ENCODE measurements at places on chromosomes 7 and 10.

DNA sequence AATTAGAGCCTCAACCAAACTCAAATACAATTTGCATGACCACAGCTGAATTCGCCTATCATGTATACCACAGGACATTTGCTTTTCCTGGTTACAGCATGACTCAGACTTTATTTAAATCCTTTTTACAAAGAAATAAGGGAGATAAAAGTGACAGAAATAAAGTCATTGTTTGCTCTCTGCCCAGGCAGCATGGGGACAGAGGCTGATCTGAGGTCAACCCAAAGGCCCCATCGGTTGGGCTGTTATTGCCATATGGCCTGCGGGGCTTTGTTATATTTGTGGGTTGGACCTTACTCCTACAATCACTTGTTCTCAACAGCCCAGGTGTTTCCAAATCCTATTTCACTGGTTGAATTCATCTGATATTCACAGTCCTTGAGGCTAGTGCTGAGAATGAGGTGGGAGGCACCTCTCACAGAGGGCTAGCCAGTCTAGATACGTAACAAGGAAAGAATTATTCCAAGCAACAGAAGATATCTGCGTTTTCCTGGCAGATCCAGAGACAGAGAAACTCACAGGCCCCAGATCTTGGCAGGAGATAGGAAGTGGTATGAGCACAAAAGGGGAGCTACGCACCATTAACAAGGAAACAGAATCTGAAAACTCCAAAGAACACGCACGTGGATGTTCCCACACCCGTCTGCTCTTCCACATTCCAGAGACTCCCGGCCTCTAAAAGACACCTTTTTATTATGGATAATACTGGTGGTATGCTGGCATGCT is 117.3 kb downstream of the HIPK2 start:
- no peak for DNase-seq

DNA sequence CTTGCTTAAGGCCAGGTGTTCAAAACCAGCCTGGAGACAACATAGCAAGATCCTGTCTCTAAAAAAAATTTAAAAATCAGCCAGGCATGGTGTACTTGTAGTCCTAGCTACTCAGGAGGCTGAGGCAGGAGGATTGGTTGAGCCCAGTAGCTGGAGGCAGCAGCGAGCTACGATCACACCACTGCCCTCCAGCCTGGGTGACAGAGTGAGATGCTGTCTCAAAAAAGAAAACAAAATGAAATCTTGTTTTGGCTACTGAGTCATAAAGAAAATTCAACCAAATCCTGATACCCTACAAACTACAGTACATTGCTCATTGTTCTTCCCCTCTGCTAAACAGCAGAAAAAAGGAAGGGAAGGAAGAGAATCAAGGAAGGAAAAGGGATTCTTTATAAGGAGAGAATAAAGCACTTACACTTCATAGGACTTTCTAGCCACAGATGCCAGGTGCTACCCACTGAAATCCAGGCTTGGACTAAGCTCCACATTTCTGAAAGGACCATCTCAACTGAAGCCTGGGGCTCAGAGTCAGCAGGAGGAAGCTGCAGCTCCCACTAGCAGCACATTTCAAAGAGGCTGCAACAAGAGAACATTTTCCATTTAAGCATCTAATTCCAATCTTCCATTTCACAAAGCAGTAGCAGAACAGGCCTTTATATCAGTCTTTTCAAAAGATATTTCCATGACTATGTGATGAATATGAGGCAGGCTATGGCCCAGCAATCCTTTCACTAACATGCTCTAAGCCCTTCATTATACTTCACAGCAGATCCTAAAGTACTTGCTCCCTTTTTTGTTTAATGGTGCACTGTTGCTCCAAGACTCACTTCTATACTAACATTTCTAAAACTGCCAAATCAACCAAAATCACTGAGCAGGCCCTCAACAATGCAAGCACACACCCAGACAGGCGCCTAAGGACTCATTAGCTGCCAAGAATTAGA is 13.5 kb downstream of the TNPO3 start:
- DNase-seq, result no peak

DNA sequence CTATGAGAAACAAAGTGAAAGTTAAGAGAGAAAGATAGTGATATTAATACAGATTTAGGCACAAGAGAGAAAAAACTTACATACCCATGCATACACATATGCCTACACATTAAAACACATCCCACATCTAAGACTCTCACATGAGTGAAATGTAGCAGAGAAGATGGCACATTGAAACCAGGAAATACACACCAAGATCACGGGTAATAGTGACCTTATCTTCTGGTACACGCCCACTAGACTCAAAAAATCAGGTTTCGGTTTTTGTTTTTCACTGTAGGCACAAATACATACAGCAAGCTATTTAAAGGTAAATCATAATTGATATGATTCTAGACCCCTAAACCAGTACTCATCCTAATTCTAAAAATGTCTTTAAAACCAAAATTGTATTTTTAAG is 225.2 kb upstream of the TAC1 start:
- DNase-seq, result no peak

GRCh38 chr7:84230491-84230890 is 35.9 kb upstream of the SEMA3A start:
- DNase-seq, result no peak

GRCh38 chr10:71489077-71489476 is 92.4 kb downstream of the CDH23 start:
- DNase-seq, result no peak

DNA sequence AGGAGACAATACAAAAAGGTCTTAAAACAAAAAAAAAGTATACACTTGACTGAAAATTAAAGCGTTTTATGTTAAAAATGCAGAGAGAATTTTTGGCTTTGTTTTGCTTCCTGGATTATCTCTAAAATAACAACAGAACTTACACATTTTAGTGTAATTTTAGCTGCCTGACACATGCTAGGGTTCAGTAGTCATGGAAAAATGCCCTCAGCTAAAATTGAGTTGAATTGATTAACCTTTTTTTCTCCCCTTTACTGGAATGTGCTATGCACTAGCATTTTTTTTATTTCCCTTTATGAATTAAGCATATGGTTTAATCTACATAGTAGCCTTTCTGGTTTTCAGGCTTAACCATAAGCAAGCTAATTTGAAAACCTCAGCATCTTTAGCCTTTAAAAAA is 89.9 kb downstream of the ZNF277 start:
- no peak for DNase-seq

- no peak for DNase-seq
Observed at GRCh38 chr10:119613741-119614140, 17.0 kb upstream of the TIAL1 start.

Data from G401 (cell line).